ENCODE measurements at places on chromosomes 2 and 18.

DNA sequence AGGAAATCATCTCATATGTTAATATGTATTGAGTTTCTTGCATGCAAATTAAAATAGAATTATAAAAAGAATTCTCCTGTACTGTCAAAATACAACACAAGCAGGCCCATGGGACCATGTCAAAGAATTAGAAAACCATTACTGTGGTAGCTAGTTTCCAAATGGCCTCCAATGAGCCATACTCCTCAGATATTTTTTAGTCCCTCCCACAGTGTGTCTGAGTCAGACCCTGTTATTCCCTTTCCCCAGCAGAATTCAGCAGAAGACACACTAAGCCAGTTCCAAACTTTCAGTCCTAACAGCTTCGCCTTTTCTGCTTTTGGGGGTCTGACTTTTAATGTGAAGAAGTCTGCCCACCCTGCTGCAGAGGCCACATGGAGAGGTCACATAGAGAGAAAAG lies 86.7 kb downstream of the FIGN start:
- no peak for DNase-seq

- DNase-seq, result no peak
These were observed 182.3 kb upstream of the PGAP1 start for GRCh38 chr2:197108758-197109157.

DNA sequence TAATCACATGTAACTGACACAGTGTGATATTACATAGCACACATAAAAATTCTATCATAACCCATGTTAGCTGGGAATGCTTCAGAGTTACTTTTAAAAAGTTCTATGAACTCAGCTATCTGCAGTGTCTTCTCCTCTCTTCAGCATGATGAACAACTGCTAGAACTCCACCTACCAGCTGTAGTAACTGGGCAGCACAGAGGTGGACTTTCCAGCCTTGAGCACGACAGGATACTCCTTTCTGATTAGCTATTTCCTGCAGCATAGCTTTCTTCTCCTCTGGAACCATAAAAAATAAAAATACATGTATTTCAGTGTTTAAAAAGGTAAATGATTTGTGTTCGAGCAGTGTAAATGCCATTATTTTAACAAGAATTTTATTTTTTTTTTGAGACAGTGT lies 59.5 kb upstream of the AMMECR1L start:
- DNase-seq, result no peak

DNA sequence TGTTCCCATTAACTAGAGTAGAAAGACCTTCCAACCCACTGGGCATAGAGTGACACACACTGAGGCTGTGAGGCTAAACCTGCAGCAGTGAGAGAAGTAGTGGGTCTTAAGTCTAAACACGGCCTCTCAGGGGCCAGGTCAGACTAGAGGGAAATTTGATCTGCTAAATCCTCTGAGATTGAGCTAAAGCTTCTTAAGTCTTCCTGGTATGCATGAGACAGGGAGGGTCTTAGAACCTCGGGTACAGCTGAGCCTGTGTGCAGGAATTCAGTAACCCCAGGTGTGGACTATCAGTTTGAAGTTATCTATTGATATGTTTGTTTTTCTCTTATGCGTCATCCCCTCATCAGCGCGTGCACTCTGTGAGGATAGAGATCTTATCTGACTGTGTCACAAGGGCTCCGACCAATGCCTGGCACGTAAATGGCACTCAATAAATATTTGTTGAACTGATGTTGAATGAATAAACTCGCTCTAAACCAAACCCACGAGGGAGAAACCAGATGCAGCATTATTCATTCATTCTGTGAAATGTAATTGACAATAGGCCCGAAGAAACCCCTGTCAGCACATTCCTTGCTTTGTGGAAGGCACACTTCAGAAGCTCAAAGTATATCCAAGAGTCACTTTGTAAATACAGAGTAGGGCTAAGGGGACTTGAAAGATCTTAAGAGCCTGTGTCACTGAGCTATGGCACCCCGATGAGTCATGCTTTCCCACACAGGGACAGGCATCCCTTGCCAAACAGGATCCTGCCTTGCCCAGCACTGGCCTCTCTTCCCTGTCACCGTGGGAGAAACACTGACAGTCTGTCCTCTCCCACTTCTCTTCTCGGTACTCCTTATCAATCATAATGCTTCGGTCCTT lies 21.7 kb upstream of the RAB10 start:
- DNase-seq, result no peak

GRCh38 chr18:35042389-35043071 lies 1.3 kb downstream of the MAPRE2 start:
- no peak for DNase-seq

DNA sequence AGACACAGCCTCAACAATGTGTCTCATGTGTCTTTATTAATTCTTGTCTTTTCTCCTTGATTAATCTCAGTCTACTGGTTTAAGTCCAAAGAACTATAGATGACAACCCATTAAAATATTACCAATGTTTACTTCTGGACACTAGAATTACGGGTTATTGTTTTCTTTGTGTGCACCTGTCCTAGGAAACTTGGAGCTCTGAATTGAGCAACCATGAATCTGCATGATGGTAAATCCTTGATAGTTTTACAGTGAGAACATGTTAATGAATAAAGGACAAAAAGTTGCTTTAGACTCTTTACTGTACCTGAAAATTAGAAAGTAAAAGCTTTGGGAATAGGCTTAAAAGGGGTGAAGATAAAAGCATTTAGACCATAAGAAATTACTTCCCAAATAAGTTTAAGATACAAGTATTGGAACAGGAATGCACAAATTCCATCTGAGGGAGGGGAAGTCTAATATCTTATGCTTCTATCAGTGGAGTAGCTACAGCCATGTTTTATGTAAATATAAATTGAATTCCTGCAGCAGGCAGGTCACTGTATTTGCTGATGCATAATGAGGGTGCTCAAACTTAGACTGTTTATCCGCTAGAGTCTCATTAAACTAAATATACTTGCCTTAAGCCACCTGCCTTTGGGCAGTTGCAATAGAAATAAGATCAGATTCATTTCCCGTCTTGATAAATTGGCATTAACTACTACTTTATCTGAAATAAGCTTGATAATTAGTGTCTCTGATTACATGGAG lies 603.7 kb upstream of the GCFC2 start:
- DNase-seq, result no peak

- no peak for DNase-seq
These were observed 179.2 kb downstream of the TTC32 start for GRCh38 chr2:19722531-19722971.

DNA sequence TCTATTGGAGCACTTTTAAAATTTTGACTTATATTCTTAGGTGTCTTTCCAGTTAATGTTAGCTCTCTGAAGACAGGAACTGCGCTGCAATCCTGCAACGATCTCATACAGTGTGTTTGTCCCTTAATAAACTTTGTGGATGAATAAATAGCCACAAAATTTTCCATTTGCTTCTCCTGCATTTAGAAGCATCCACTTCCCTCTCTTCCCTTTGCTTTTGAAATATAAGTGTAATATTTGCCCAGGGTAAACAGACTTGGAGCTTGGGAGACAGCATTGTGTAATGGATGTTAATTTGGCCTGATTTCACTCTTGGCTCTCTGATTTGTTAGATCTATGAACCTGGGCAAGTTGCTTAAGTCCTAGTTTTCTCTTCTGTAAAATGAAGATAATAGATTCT lies 58.2 kb upstream of the CD28 start:
- DNase-seq, result no peak

- DNase-seq, result peak; percentile 25
These were observed 140.5 kb downstream of the TPGS2 start for GRCh38 chr18:36688020-36688965.

DNA sequence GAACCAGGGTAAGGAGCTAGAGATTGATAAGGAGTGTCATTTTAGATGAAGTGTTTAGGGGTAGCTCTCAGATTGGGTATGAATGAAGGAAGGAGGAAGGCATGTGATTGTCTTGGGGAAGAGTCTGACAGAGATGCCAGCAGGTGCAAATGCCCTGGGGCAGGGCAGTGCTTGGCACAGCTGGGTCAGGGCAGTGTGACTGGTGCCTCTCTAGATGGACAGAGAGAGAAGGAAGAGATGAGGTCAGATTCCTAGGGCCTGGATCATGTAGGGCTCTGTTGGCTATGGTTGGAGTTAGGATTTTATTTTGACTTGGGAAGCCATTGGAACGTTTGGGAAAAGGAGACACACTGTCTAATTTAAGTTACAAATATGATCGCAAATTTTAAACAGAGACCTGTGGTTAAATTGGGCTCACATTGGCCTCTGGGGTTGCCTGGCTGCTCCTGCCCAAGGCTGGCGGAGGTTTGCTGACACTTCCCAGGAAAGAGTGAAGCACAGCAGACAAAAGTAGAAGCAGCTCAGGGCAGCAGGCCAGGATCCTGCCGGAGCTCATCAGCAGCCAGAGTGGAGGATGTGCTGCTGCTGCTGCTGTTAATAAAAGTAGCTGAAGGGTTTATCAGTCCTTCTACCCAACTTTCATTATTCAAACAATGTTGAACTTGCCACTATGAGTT lies 32.7 kb upstream of the FHL2 start:
- DNase-seq, result no peak

GRCh38 chr2:238264072-238264460 lies 24.2 kb upstream of the HES6 start:
- DNase-seq, result no peak

GRCh38 chr2:236120141-236120601 lies 48.0 kb downstream of the GBX2 start:
- no peak for DNase-seq

GRCh38 chr2:176461809-176462670 lies 192.8 kb downstream of the MTX2 start:
- no peak for DNase-seq

- DNase-seq, result no peak
These were observed 42.5 kb downstream of the DSC3 start for GRCh38 chr18:30999887-31000628.

DNA sequence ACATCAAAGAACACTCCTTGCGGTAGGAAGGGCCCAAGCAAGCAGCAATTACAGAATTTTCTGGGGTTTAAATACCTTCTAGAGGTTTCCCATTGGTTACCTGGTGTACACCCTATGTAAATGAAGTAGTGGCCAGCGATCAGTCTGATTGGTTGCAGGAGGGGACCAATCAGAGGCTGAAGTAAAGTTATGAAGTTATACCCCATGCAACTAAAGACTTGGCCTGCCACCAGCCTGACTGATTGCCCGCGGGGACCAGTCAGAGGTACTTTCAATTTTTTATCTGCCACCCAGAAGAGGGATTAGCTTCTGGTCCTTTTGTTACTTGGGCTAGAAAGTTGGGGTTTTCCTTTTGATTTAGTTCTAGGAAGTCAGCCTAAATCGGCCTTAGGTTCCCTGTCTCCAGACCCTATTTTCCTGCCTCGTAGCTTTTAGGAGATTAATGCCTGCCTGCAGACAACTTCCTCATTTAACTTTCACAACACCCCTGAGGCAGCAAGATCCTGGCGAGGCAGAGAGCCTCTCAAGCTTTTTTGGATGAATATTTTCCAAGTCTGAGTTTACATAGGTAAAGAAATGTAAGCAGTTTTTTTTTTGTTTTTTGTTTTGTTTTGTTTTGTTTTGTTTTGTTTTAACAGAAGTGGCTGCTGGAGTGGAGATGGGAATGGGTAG lies 1.5 kb upstream of the DGUOK start:
- no peak for DNase-seq
